ENCODE measurements at places on chromosomes 1 and 21.

DNA sequence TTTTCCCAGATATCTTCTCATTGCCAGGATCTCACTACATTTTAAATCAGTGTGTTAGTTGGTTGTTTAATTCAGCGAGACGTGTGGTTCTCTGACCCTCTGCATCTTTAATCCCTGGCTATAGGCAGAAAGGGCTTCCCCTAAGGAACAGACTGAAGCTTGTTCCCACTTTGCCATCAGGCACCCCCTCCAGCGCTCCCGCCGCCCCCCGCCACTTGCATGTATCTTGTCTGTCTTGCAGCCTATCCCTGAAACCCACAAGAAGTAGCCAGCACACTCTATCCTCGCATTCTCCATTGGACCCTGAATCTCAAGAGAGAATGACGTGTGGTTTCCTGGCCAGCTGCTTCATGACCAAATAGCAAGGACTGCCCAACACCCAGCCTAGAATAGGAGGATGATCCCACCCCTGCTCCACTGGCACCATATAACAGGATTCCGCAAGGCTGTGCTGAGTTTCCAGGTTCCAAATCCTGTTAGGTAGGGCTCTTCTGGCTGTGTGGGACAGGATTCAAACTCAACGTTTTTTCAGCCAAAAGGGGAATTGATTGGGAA is 7.8 kb downstream of the CLDN19 start:
- no peak for DNase-seq

DNA sequence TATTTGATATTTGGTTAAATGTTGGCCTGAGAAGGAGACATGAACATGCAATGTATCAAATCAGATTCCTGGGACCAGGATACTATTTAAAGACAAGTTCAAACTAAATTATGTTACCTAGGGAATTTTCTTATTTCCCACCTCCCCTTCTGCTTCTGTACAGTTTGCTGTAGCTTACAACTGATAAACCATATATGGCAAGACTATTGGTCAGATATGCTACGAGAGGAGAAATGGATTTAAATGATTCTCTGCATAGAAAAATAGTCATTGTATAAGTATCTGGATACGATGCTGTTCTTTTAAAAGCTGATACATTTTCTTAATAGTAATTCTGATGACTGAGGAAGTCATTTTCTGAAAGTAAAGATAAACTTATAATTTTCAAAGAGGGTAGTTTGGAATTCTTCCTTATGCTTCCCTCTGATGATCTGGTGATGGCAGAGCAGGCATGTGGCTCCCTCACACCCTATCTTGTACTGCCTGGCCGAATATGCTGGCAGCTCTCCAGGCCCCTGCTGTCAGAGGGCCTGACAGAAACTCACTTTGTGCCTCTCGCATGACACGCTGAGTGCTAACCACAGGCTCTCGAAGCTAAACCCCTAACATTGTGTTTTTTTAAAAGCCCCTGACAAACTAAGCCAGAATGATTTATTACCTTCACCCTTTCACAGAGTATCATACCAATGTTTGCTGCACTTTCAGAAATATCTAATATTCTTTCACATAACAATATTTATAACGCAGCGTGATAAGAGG is 19.4 kb downstream of the RRP15 start:
- DNase-seq = no peak

DNA sequence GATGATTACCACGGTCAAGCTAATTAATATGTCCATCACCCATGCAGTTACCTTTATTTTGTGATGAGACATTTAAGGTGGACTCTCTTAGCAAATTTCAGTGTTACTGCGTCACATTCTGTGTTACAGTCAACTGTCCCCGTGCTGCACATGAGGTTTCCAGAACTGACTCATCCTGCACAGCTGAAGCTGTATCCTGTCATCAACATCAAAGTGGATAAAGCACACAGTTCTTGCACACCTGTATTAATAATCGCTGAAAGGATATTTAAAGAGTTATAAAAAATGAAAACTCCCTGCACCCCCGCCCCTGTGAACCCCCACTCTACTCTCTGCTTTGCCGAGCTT is 3.4 kb upstream of the KRTAP10-5 start:
- DNase-seq = no peak

GRCh38 chr1:27503844-27504587 is 14.0 kb upstream of the WASF2 start:
- DNase-seq = no peak

- DNase-seq = peak; percentile 61
Observed at GRCh38 chr1:44786138-44786840, 1.7 kb downstream of the BEST4 start.

GRCh38 chr1:52907068-52907811 is 14.3 kb downstream of the ECHDC2 start:
- DNase-seq = no peak

DNA sequence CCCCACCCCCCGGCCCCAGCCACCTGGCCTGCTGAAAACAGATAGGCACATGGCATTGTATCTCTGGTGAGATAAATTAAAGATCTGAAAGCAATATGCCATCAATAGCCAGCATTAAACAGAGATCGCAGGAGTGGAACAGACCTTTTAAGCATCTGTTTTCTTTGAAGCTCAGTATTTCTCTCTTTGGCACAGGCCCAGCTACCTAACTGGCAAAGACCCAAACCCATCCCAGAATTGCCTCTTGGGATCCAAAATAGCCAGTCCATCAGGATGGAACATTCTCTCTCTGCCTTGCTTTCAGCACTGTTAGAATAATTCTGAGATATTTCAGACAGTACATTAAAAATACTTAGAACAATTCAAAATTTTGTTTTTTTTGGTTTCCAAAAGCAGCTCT is 46.0 kb downstream of the KCNJ6 start:
- no peak for DNase-seq

GRCh38 chr21:33452362-33452761 is 27.4 kb downstream of the TMEM50B start:
- DNase-seq = no peak

GRCh38 chr1:226915672-226915995 is 24.5 kb upstream of the COQ8A start:
- DNase-seq = no peak

DNA sequence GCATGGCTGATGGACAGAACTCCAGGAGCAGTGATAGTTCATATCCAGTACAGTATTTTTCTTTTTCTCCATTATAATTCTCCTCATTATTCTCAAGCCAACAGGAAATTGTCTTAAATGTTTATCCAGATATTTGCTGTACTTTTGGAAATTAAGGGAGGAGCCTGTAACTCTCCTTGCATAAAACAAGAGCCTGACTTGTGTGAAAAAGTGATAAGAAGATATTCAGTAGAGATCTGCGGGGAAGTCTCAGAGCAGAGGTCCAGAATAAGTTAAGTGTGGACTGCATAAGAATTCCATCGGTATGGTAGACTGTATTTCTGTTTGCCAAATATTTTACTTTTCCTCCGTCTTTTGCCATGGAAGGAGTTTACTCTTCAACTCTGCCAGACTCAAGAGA is 70.2 kb downstream of the BACH1 start:
- no peak for DNase-seq

DNA sequence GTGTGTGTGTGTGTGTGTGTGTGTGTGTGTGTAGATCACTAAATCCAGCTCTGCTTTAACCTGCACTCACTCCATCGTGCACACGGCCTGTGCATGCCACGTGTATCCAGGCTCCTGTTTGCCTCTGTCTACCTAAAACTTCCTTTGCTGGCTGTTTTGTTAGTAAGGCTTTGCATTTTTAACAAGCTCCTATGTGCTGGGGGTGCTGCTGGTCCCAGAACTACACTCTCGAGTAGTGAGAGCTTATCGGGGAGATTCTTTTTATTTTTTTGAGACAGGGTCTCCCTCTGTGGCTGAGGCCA is 596 bp upstream of the TCEA3 start:
- no peak for DNase-seq

- no peak for DNase-seq
Observed at GRCh38 chr1:53091841-53092645, 30.0 kb downstream of the PODN start.

DNA sequence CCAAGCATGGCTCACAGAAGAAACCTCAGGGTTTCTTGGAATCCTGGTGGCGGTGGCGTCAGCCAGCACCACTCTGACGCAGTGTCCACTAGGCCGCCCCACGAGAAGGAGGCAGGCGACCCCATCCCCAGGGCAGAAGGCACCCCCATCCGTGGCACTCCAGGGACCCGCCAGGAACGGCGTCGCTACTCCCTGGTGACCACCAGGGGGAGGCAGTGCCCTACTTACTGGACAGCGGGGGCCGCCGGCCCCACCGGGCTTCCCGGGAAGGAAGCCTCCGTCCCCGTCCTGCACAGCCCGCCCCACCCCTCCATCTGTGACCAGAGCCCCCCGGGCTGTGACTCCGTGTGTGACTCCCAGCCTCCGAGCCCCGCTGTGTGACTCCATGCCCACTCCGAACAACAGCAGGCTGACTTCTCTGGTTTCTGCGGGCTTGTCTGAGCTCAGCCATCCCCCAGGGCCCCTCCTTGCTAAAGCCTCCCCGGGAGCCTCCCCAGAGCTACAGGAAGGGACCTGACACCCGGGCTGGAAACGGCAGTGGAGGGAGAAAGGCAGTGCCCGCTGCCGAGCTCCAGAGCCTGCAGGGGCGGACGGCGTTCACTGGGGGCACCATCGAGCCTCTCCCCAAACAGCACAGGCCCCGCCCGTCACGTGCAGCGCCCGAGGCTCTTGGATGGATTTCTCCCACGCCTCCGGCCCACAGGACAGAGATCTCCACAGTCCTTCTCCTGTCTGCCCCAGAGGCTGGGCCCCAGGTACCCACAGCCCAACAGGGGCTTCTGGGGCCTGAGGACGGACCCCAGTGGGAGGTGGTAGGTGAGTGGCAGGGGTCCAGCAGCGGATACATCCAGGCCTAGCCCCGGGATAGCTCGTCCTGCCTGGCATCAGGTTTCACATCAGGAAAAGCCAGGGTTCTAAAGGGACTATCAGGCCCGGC is 21.1 kb downstream of the KIF17 start:
- DNase-seq = peak; percentile 37

- DNase-seq = no peak
Observed at GRCh38 chr1:233255145-233255544, 40.4 kb downstream of the PCNX2 start.

DNA sequence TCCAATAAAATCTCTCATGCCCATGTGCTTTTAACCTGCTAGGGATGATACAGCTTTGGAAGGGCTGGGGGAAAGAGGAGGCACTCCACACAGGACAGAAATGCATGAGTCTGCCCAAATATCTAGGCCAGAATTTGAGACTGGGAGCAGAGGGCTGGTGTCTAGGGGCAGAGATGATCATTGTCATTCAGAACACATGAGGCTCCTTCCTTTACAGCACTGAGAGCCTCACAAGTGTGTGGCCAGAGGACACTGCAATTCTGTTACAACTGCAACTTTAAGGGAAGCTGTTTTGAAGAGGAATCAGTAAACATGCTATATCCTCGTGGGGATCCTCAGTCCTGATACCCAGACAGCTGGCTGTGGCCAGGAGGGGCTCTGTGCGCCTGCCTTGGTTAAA is 541.3 kb downstream of the OMA1 start:
- DNase-seq = no peak

DNA sequence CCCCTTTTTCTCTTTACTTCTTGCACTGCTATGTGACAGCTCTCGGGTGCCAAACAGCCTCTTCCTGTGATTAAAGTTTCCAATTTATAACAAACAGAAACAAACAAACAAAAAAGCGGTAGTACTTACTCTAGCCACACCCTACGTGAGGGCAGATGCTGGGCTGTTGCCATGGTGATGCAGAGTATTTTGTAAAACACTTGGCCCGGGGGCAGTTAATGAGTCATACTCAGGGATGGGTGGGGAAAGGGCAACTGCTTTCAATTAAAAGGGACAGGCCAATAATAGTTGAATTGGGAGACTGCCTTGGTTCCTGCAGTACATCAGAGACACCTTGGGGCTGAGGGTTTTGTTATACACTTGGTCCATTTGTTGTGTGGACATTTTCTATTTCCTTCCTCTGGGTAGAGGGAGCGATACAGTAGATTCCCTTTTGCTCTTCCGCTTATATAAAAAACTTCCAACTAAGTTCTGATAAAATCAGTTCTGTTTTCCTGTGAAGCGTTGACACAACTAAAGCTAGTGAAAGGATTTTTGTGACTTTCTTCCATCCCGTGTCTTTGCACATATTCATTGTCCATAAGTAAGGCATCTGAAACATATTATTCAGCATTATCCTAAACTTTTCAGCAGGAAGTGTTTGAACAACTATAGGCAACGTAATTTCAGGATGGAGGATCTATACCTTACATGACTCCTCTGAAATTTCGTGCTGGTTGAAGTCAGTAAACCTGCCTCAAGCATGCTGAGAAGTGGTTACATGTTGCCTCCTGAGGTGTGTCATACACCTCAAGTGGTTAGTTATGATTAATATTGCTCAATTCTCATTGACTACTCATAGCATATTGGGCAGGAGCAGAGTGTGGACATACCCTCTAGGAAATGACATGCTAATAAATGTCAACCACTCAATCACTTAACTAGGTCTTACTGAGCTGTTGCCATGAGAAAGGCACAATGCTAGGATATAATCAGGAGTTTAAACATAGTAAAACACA is 36.7 kb upstream of the THEM4 start:
- DNase-seq = peak; percentile 56

DNA sequence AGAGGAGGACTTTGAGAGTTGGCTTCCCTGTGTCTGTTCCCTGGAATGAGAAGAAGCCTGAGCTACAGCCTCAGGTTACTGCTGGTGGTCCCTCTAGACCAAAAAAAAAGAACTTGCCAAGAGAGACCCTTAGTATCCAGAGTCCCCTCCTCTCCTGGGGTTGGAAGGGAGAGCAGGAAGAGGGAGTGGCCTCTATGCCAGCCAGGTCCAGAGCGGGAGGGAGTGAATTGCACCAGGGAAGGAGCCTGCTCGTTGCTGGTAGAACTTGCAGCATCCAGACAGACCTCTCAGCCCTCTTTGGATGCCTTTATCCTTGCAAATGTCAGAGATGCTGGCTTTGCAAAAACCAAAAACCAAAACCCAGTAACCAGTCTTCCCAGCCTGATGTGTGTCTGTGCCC is 491.3 kb upstream of the VAMP3 start:
- no peak for DNase-seq

GRCh38 chr1:192557841-192558595 is 17.6 kb upstream of the RGS1 start:
- no peak for DNase-seq

DNA sequence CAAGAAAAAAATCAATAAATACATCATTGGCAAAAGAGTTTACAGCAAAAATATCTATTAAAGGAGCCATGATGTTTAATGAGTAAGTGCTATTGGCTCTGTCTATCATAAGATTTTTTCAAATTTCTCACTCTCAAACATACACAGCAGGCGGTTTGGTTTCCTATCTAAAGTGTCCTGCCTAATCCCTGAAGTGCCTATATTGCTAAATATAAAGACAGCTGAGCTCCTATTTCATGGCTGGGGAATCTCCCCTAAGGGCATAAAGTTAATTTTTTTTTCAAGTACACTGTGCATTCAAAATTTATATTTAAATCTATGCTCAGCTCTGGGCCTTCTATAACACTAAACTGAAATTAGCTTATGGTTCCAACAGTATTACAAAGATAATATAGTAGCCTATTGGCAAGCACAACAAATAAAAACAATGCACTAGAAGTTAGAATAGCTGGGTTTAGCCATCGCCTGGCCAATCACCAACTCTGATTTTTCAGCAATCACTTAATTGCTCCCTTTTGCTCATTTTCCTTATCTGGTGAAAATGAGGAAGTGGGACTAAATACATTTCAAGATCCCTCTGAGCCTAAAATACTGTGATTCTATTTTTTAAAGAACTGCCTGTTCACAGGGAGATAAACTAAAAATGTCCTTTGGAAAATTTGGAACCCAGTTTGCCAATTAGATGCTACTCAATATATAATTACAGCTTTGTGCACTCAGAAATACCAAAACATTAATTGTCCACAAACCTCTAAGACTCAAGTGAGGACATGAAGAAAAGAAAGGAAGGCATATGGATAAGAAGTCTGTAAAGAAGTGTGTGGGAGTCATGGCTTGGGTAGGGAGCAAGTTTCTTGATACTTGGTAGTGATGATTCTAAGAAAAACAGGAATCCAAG is 62.5 kb downstream of the WDR64 start:
- no peak for DNase-seq
